ENCODE measurements at places on chromosomes 6 and 20.

DNA sequence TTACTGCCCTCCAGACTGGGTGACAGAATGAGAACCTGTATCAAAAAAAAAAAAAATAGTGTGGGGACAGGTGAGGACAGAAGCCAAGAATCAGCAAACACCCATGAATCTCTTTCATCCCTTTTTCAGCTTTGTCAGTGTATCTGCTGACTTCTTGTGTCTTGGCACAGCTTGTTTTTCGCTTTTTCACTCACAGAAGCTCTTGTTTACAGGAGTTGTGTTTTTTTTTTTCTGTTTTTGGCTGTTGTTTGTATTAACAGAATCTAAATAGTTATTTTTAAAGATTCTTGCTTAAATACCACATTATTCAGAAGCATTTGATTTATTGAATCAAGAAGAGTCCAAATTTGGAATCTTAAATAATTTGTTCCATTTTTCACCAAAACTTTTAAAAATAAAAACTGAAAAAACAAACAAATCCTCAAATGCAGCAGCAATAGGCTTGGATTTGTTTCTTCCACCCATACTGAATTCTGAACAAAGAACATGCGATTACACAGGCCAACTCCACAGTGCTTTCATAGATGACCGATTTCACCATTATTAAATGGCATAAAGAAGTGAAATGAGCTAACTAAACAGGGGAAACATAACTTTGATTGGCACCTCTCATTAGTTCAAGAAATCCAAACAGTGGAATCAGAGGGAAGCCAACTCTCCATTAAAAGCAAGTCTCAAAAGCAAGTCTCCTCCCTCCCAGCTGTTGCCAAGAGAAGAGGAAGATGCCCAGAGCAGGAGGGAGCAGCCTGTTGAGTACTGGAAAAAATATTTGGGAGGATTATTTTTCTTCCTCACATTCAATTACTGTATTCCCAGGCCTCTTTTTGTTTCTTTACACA, 27.2 kb upstream of the GPR63 start:
- DNase-seq, result no peak

- no peak for DNase-seq
Observed at GRCh38 chr6:111592726-111593511, 12.8 kb downstream of the TRAF3IP2 start.

- no peak for DNase-seq
Observed at GRCh38 chr20:64041040-64041780, 5.2 kb downstream of the C20orf204 start.

GRCh38 chr6:136582711-136583471, 32.7 kb upstream of the MAP7 start:
- no peak for DNase-seq

DNA sequence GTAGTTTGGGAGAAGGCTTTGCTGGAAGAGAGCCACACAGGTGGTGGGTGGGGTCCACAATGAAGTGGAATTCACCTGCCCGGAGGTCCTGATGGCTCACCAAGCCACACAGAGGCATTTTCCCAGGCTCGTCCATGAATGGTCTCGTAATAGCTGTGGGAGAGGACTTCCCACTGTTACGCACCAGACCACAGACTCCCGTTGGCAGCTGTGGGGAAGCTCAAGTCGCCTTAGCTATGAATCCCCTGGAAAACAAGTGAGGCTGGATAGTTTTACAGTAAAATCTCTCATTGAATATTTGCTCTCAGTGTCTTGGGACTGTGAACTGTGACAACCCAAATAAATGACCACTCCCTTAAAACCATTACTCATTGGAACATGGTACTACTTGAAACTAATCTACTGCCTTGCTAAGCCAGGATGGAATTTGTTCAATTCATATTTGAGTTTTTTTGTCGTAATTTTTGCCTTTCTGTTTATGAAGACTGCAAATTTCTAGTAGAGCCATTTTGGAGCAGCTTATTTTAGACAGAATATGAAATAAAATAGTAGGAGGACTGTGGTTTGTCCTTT, 79.4 kb downstream of the JAG1 start:
- DNase-seq, result no peak

GRCh38 chr6:165880686-165881085, 217.6 kb upstream of the PDE10A start:
- no peak for DNase-seq

DNA sequence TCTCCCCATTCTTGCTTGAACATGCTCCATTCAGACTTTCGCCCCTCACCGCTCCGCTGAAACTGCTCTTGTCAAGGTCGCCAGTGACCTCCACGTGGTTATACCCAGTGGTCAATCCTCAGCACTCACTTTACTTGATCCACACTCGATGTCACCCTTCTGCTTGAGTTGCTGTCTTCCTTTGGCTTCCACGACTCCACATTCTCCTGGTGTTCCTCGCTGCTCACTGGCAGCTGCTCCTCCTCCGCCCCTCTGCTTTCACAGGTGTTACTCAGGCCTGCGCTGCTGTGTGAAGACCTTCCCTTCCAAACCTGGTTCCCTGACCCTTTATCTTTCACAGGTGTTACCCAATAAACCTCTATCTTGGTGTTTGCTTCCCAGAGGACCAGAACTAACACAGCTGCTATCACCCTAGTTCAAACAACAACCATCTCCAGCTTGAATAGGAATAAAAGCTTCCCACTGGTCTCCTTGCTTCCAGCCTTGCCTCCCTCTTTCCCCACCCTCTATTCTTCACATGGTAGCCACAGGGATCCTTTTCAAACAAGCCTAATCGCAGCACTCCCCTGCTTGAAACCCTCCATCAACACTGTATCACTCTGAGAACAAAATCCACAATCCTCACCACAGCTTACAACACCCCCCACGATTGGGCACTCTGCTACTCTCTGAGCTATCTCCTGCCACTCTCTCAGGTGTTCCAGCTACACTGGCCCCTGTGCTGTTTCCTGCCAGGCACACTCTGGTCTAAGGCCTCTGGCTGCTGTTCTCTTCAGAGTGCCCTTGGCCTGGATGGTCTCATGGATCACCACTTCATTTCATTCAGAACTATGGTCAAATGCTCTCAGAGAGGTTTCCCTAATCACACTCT, 10.7 kb downstream of the PPIL1 start:
- DNase-seq, result no peak
